ENCODE measurements at places on chromosomes 16 and 17.
A peak's percentile ranks its signal among the peaks of the same experiment; 100 is the strongest.

DNA sequence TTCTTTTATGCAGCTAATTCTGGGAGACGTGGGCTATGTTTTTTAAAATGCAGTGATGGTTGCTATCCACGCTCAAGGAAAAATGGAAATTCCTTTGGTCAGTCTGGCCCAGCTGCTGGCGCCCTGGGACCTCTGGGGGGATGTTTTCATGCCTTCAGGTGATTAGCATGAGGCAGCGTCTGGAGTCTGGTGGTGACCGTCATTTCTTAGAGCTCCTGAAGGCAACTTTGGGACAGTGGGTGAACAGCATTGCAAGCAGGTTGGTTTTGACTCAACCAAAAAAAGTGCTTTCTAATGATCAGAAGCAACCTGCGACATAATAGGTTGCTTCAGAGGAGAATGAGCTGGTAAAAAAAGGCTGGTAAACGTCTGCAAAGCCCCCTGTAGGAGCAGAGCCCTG, 82.3 kb downstream of the RPA1 start:
- no peak overlapping the region for H3K4me3 ChIP-seq
- peaks cover 66% of the 10 kb centered on the region for H3K27me3 ChIP-seq
- H3K27ac ChIP-seq, result no peak overlapping the region
- DNase-seq, result no peak

DNA sequence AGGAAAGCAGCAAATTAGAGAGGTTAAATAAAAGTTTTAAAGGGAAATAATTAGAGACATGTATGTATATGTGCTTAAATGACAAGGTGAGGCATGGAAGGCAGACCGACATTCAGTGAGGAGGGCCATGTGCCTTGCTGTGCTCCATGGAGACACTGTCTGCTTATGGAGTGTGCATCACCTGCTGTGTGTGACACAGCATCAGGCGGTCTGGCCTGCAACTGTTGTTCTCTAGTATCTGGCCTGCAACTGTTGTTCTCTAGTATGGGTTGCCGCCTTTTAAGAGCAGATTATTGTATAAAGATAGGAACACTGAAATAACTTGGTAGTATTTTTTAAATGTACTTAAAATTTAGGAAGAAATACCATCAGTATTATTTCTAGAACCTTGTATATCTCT, 225.1 kb downstream of the LGALS9B start:
- no peaks in the 10 kb centered on the region for H3K36me3 ChIP-seq
- no peak for DNase-seq
- no peak overlapping the region for H3K27ac ChIP-seq

- H3K36me3 ChIP-seq, result no peaks in the 10 kb centered on the region
- no peaks in the 10 kb centered on the region for H3K4me1 ChIP-seq
- no peak overlapping the region for H3K4me3 ChIP-seq
- H3K27me3 ChIP-seq, result no peaks in the 10 kb centered on the region
- H3K27ac ChIP-seq, result no peak overlapping the region
- no peak for DNase-seq
Measured at GRCh38 chr17:71667661-71668060, 453.2 kb upstream of the SOX9 start.

GRCh38 chr17:77679589-77679988, 278.9 kb upstream of the TNRC6C start:
- no peaks in the 10 kb centered on the region for H3K27me3 ChIP-seq
- no peak overlapping the region for H3K27ac ChIP-seq
- DNase-seq, result no peak
- H3K36me3 ChIP-seq, result no peaks in the 10 kb centered on the region
- H3K4me3 ChIP-seq, result no peak overlapping the region

- H3K4me3 ChIP-seq, result no peak overlapping the region
- no peaks in the 10 kb centered on the region for H3K27me3 ChIP-seq
Measured at GRCh38 chr17:21242026-21242697, 11.0 kb downstream of the NATD1 start.

GRCh38 chr16:68206245-68206644, 29.7 kb downstream of the ESRP2 start:
- no peak overlapping the region for H3K27ac ChIP-seq
- no peak overlapping the region for H3K4me3 ChIP-seq
- no peaks in the 10 kb centered on the region for H3K27me3 ChIP-seq

DNA sequence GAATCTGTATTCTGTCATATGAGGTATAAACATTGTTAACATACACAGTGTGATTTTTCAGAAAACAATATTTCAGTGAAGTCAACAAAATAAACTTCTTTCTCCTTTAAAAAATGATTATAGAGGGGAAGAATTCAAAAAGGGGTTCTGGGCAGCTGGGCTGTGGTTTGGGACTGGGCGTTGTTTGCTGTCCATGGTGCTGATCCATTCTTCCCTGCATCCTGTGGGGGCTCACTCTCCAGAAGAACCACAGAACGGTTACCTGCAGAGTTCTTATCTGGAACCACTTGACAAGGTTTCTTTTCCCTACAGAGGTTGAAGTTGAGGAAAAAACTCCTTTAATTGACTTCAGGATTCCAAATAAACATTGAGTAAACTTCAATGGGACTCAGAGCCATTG, 1091.0 kb downstream of the CDH8 start:
- H3K27ac ChIP-seq, result no peak overlapping the region
- H3K27me3 ChIP-seq, result no peaks in the 10 kb centered on the region
- H3K4me3 ChIP-seq, result no peak overlapping the region
- DNase-seq, result peak; percentile 46
- no peaks in the 10 kb centered on the region for H3K36me3 ChIP-seq

DNA sequence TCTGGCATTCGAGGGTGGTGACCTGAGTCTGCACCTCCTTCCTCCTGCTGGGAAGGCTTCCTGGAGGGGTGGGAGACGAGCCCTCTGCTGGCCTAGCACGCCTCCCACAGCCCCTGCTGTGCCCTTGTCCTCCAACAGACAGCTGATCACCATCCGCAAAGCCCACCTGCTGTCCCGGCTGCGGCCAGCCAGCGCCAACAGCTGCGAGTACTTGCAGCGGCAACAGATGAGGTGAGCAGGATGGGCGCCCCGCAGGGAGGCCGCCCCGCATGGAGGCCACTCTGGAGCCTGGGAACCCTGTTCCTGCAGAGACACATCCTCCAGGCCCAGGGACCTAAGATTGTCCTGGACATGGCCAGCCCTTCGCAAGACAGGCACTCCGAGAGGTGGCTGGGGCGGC, 21.6 kb downstream of the UBALD1 start:
- H3K27me3 ChIP-seq, result no peaks in the 10 kb centered on the region
- no peaks in the 10 kb centered on the region for H3K36me3 ChIP-seq
- H3K27ac ChIP-seq, result no peak overlapping the region
- DNase-seq, result no peak
- no peaks in the 10 kb centered on the region for H3K4me1 ChIP-seq
- H3K4me3 ChIP-seq, result no peak overlapping the region

DNA sequence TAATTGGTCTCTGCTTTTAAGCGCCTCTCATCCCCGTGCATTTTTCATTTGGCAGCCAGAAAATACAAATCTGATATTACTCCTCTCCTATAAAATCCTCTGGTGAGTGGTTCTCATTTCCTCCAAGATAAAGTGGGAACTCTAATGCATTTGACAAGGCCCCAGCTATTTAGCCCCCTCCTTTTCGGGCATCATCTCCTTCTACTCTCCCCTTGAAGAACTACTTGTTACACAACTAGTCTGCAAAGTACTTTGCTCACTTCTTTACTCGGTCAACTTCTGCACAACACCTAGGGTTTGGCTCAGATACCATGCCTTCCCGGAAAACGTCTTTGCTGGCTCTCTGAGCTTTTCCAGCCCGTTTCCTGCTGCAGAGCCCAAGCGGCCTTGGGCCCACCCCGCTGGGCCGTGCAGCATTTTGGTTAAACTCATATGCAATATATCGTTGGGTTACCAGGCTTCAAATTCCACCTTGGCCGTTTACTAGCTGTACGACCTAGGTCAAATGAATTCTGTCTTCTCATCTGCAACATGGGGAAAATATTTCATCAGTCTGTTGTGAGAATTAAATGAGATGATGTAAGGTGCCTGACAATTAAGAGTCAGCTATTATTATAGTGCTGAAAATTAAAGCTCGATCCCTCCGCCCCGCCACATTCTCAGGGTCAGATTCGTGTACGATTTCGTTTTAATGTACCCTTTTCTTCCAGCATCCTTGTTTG, 883 bp upstream of the TAF15 start:
- H3K4me1 ChIP-seq, result peaks cover 14% of the 10 kb centered on the region
- H3K4me3 ChIP-seq, result peak overlapping the region; percentile 2
- no peak for DNase-seq
- H3K27ac ChIP-seq, result peak overlapping the region; percentile 93
- no peaks in the 10 kb centered on the region for H3K27me3 ChIP-seq
- H3K36me3 ChIP-seq, result no peaks in the 10 kb centered on the region

Data from hepatocyte (in vitro differentiated cells).